Psoas muscle (tissue), 8 donors: ENCODE measurements at places on chromosomes 7 and 10. TPM values are rescaled to one million over a fixed set of nuclear protein-coding genes. Genes with fewer than 3 reads are reported as not detected.

- no peak for DNase-seq
These were observed 70.7 kb upstream of the LRRC18 start for GRCh38 chr10:49010295-49010694.

DNA sequence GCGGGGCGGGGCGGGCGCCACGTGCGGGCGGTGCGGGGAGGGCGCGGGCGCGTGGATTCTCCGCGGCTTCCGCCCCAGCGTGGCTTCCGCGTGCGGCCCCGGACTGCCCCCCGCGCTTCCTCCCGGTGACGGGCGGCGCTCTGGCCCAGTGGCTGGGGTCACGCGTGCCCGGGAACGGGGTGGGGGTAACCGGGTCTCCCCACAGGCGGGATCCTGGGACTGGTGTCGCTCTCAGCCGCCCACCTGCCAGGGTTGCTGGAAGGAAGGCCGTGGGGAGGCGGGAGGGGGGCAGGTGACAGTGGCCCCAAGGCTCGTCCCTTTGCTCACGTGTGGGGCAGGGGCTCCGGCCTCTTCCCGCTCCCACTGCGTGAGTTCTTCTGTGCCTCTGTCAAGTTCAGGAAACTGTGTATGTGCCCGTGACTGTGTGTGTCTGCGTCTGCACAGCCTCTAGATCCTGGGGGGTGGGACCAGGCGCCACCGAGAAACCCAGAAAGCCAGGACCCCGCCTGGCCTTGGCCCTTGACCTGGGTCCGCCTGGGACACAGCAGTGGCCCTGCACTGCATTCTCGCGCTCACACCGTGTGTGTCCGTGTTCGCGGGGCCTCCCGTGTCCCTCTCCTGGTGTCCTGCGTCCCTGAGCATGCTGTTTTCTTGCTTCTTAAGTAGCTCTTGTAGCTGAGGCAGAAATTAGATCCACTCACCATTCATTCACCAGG lies 919 bp downstream of the MAFK start:
- DNase-seq = peak; percentile 72

DNA sequence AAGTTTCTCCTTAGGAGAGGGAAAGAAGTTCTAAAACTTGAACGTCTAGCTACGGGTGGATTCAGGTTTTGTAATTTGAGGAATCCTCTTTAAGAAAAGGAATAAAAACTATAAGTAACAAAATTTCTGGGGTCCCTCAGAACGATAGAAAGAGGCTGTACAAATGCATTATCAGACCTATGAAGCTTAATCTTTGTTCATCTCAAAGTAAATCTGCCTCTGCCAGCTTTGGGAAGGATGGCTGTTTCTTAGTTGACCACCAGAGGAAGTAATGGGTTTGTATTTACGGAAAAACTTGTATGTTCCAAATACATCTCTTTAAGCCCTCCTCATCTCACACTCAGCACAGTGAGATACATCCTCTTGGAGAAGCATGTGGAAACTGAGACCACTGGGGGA lies 864 bp downstream of the PSTK start:
- DNase-seq = no peak

- DNase-seq = no peak
These were observed 199.4 kb downstream of the ELMO1 start for GRCh38 chr7:37249240-37249639.

- no peak for DNase-seq
These were observed 154.6 kb upstream of the RHEB start for GRCh38 chr7:151674161-151674920.

DNA sequence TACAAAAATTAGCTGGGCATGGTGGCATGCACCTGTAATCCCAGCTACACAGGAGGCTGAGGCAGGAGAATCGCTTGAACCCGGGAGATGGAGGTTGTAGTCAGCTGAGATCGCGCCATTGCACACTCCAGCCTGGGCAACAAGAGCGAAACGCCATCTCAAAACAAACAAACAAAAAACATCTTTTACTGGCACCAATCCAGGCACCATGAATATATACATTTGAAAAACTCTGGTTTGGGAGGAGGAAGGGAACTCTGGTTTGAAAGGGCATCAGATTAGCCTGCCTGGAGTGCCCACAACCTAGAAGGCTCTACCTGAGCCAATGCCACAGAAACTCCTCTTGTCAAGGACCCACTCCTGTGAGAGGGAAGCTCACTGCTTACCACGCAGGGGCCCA lies 15.9 kb downstream of the POLL start:
- DNase-seq = no peak

DNA sequence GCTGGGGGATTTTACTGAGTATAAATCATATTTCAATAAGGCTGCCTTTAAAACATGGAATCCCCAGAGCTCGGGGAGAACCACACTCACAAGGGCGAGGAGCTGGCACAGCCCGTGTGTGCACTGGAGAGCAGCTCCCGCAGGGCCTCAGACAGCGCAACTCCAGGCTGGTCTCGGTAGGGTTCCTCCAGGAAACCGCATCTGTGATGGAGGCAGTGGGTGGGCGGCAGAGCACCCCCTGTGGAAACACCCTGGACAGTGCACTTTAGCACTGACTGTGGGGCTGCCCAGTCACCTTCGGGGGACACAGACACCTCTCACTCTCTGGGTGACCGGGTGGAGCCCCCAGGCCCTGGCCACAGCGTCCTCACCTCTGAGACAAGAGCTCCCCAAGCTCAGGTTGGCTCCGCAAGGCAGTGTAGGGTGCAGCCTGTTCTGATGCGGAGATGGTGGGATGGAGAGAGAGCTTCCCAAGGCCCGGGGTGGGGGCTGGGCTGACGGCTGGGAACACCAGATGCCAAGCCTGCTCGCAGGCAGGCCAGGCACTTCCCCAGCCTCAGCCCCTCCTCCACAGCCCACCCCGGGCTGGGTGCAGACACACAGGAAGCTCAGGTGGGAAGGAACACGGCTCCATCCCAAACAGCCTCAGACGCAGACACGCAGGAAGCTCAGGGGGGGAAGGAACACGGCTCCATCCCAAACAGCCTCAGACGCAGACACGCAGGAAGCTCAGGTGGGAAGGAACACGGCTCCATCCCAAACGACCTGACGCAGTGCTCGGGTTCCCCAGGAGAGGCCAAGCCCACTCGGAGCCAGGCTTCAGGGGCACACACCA lies 224.4 kb downstream of the MAD1L1 start:
- peak; percentile 10 for DNase-seq

DNA sequence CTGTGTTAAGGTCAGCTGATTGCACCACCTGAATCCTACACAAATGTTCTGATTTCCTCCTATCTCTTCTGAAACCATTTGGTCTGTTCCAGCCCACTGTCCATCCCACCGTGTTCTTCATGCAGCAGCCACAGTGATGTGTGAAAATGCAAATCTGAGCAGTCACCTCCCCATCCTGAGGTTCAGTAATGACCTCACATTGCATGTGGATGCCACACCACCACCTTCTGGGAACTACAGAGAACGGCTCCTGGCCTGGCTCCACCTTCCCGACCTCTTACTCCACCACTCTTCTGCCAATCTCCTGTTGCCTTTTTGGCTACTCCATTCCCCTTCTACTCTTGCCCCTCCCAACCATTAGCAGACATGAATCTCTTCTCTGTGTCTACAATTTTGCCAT lies 244.4 kb downstream of the TNS3 start:
- no peak for DNase-seq

GRCh38 chr7:41130086-41130485 lies 572.8 kb downstream of the INHBA start:
- peak; percentile 22 for DNase-seq

- DNase-seq = no peak
These were observed 40.5 kb downstream of the RCC1L start for GRCh38 chr7:75033064-75033463.

DNA sequence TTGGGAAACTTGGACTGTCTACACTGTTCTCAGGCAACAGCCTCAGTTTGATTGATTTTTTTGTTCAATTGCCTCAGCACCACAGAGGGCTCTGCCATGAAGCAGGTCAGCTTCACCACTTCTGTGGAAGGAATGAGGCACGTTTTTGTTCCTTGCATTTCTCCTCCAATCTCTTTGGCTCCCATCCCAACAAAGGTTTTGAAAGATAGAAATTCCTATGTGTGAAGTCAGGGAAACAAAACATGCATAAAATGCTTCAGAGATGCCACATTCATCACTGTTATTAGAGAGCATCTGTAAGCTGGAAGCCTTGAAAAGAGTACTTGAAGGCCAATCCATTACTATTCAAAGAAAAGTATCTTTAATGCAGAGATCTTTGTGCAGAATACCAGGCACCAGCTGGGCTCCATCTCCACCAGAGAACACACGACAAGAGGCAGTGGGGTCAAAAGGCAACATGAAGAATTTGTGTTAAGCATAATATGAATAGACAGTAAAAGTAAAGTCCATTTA lies 249.1 kb upstream of the LYZL1 start:
- DNase-seq = no peak

CYP26C1 gene
- total RNA-seq = not detected

H2BK1 gene
- total RNA-seq = not detected

LIPJ gene
- total RNA-seq = 0.30 TPM

CPA1 gene
- 1.1 TPM for total RNA-seq
